Left renal pelvis (tissue), 4 donors: ENCODE measurements at places on chromosomes 4 and X. TPM values are rescaled to one million over a fixed set of nuclear protein-coding genes. Genes with fewer than 3 reads are reported as not detected.

The NR0B1 gene
- 0.16 TPM for polyA plus RNA-seq

DNA sequence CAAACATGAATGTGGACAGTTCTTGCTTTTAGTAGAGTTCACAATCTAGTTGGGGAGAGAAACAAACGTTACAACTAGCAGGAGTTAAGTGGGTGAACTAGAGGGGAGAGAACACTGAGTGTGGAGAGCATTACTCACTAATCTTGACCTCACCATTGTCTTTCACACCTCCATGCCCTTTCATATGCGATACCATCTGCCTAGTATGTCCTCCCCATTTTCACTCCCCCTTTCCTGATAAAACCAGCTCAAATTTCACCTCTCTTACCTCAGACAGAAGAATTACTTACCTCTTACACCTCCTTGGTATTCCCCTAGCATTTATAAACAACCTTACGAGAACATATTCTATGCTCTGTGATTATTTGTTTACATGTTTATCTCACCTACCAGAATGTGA is 53.6 kb downstream of the LAS1L start:
- DNase-seq, result no peak

- DNase-seq, result no peak
Measured at GRCh38 chr4:56655627-56656345, 25.3 kb downstream of the HOPX start.

The STARD8 gene
- polyA plus RNA-seq, result 16.7 TPM
